ENCODE measurements at places on chromosomes 7 and 10. TPM values are rescaled to one million over a fixed set of nuclear protein-coding genes. Genes with fewer than 3 reads are reported as not detected.

The SLC39A12 gene
- total RNA-seq, result not detected

The ZC3HAV1L gene
- total RNA-seq, result 11.8 TPM

The PRPF18 gene
- 16.2 TPM for total RNA-seq

The TSPAN12 gene
- 7.4 TPM for total RNA-seq

The CDC14C gene
- total RNA-seq, result not detected

The SAMD9 gene
- total RNA-seq, result 5.3 TPM

The TMEM139 gene
- 9.9 TPM for total RNA-seq

The FKBP6 gene
- total RNA-seq, result not detected

The WNT16 gene
- total RNA-seq, result 152 TPM

The ANKRD1 gene
- total RNA-seq, result not detected

The COPG2 gene
- 31.0 TPM for total RNA-seq

The CROT gene
- total RNA-seq, result 0.07 TPM

The ACTR3C gene
- total RNA-seq, result 2.0 TPM

The TAF5 gene
- 9.2 TPM for total RNA-seq

The HABP2 gene
- 0.20 TPM for total RNA-seq

The PRSS1 gene
- 14.6 TPM for total RNA-seq

The MKRN1 gene
- 95.0 TPM for total RNA-seq

The RNF148 gene
- 0.22 TPM for total RNA-seq

The COL1A2 gene
- 3.0 TPM for total RNA-seq

The TAS2R5 gene
- 1.7 TPM for total RNA-seq

The ZWINT gene
- total RNA-seq, result 64.5 TPM

The CABCOCO1 gene
- total RNA-seq, result not detected

The FZD8 gene
- total RNA-seq, result 0.22 TPM

The DOCK1 gene
- 46.5 TPM for total RNA-seq

The ASB4 gene
- total RNA-seq, result 0.12 TPM

The STEAP1B gene
- 0.27 TPM for total RNA-seq

The HMX2 gene
- total RNA-seq, result not detected

The PDE1C gene
- total RNA-seq, result 0.17 TPM

The COL28A1 gene
- 0.12 TPM for total RNA-seq

The LZTS2 gene
- 93.0 TPM for total RNA-seq

The LIPN gene
- not detected for total RNA-seq

The FZD1 gene
- total RNA-seq, result 3.7 TPM

The SPDYE16 gene
- not detected for total RNA-seq

The GSTO1 gene
- total RNA-seq, result 179 TPM

The NPFFR1 gene
- 0.02 TPM for total RNA-seq
